Nasal cavity respiratory epithelium epithelial cell of viscerocranial mucosa (primary cell): ENCODE measurements at places on chromosomes 12 and 14. TPM values are rescaled to one million over a fixed set of nuclear protein-coding genes. Genes with fewer than 3 reads are reported as not detected.

PTPRO gene
- total RNA-seq: under 0.01 and 0.07 TPM in 2 replicates

VRK1 gene
- 14.5 and 16.7 TPM in 2 replicates for total RNA-seq

SALL2 gene
- under 0.01 and 0.71 TPM in 2 replicates for total RNA-seq

CDK2 gene
- total RNA-seq: 8.3 and 10.6 TPM in 2 replicates

FOXA1 gene
- 8.2 and 8.3 TPM in 2 replicates for total RNA-seq

MDP1 gene
- 4.6 and 12.3 TPM in 2 replicates for total RNA-seq

CEBPE gene
- total RNA-seq: not detected in 2 replicates

LGR5 gene
- total RNA-seq: not detected in 2 replicates

TAC3 gene
- total RNA-seq: not detected in 2 replicates

MYO1H gene
- under 0.01 TPM in 1 of 2 replicates, not detected in the other for total RNA-seq

MARS1 gene
- 351 and 458 TPM in 2 replicates for total RNA-seq

ING4 gene
- total RNA-seq: 11.6 and 24.5 TPM in 2 replicates

PMCH gene
- not detected in 2 replicates for total RNA-seq

SLC25A47 gene
- 0.07 TPM in 1 of 2 replicates, not detected in the other for total RNA-seq

SH2B3 gene
- total RNA-seq: 3.8 and 8.1 TPM in 2 replicates

GLI1 gene
- under 0.01 and 0.14 TPM in 2 replicates for total RNA-seq

IPO4 gene
- 51.8 and 54.3 TPM in 2 replicates for total RNA-seq

HOXC9 gene
- not detected in 2 replicates for total RNA-seq

TMEM233 gene
- not detected in 2 replicates for total RNA-seq

ACOT4 gene
- total RNA-seq: 0.36 and 0.68 TPM in 2 replicates

RPS6KL1 gene
- 0.43 and 9.6 TPM in 2 replicates for total RNA-seq

RPL10L gene
- not detected in 2 replicates for total RNA-seq

PSMA3 gene
- total RNA-seq: 143 and 177 TPM in 2 replicates

TAS2R20 gene
- 0.34 and 6.2 TPM in 2 replicates for total RNA-seq

MAP1LC3B2 gene
- 1.4 and 3.0 TPM in 2 replicates for total RNA-seq

PRB2 gene
- not detected in 2 replicates for total RNA-seq

ZNF10 gene
- total RNA-seq: 4.8 and 8.1 TPM in 2 replicates

NRXN3 gene
- total RNA-seq: under 0.01 and 0.07 TPM in 2 replicates

AHNAK2 gene
- 283 and 1,136 TPM in 2 replicates for total RNA-seq

LRRK2 gene
- total RNA-seq: 0.34 and 2.1 TPM in 2 replicates

DIO2 gene
- total RNA-seq: 0.07 and 0.68 TPM in 2 replicates

OVCH1 gene
- 0.28 TPM in 1 of 2 replicates, not detected in the other for total RNA-seq

LHX5 gene
- under 0.01 and 0.34 TPM in 2 replicates for total RNA-seq

SLC38A4 gene
- 1.0 and 2.8 TPM in 2 replicates for total RNA-seq

TESPA1 gene
- total RNA-seq: not detected in 2 replicates

CLECL1 gene
- not detected in 2 replicates for total RNA-seq

TMEM132D gene
- total RNA-seq: not detected in 2 replicates

MAP3K9 gene
- 12.6 and 29.6 TPM in 2 replicates for total RNA-seq

SLC16A7 gene
- total RNA-seq: 4.4 and 16.2 TPM in 2 replicates

ASIC1 gene
- 1.0 and 2.1 TPM in 2 replicates for total RNA-seq

ANKRD33 gene
- not detected in 2 replicates for total RNA-seq

NUP107 gene
- total RNA-seq: 40.7 and 45.1 TPM in 2 replicates

PGAM5 gene
- total RNA-seq: 63.9 and 80.0 TPM in 2 replicates

OR4N5 gene
- not detected in 2 replicates for total RNA-seq
